HepG2 (cell line): ENCODE measurements at places on chromosomes 2 and 18. TPM values are rescaled to one million over a fixed set of nuclear protein-coding genes. Genes with fewer than 3 reads are reported as not detected.

The PELI1 gene
- total RNA-seq, result 12.5 and 14.9 TPM in 2 replicates

The POTEI gene
- total RNA-seq, result 0.48 and 1.5 TPM in 2 replicates

The ANKRD30B gene
- not detected in 2 replicates for total RNA-seq

The PTPRN gene
- total RNA-seq, result not detected in 2 replicates

The GTF2A1L gene
- total RNA-seq, result not detected in 2 replicates

The DSG4 gene
- total RNA-seq, result not detected in 2 replicates

The SERPINB12 gene
- total RNA-seq, result not detected in 2 replicates

The PROKR1 gene
- not detected in 2 replicates for total RNA-seq

The SKOR2 gene
- total RNA-seq, result not detected in 2 replicates

The LCT gene
- total RNA-seq, result not detected in 2 replicates

The SPEG gene
- total RNA-seq, result 0.18 TPM in 1 of 2 replicates, not detected in the other

The ACYP2 gene
- total RNA-seq, result 12.3 and 16.2 TPM in 2 replicates

The ALLC gene
- total RNA-seq, result 0.11 TPM in 1 of 2 replicates, not detected in the other

The TACR1 gene
- total RNA-seq, result not detected in 2 replicates

The ZNF385B gene
- 3.3 and 4.0 TPM in 2 replicates for total RNA-seq
